ENCODE measurements at places on chromosomes 4 and X.

- DNase-seq: no peak
Measured at GRCh38 chr4:154616731-154617130, 4.3 kb upstream of the FGG start.

- DNase-seq: no peak
Measured at GRCh38 chr4:113478032-113478431, 283.5 kb downstream of the CAMK2D start.

DNA sequence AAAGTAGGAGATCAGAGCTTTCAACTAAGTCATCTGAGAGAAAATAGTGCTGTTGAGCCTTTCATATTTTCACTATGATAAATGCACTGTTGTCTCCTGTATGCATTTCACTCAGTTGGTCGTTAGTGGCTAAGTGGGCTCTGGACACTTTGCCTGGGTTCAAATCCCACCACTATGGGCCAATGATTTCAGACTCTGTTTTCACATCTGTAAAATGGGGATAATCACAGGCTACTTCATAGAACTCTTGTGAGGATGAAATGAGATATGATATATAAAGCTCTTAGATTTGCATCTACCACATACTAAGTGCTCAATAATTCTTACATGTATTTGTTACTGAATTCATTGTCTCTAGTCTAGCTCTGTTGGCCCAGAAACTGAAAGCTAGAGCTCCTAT is 16.8 kb downstream of the LNX1 start:
- DNase-seq: no peak

GRCh38 chr4:6591781-6592180 is 16.8 kb downstream of the MAN2B2 start:
- DNase-seq: no peak

GRCh38 chrX:37796805-37797204 is 16.9 kb downstream of the CYBB start:
- DNase-seq: peak; percentile 88

DNA sequence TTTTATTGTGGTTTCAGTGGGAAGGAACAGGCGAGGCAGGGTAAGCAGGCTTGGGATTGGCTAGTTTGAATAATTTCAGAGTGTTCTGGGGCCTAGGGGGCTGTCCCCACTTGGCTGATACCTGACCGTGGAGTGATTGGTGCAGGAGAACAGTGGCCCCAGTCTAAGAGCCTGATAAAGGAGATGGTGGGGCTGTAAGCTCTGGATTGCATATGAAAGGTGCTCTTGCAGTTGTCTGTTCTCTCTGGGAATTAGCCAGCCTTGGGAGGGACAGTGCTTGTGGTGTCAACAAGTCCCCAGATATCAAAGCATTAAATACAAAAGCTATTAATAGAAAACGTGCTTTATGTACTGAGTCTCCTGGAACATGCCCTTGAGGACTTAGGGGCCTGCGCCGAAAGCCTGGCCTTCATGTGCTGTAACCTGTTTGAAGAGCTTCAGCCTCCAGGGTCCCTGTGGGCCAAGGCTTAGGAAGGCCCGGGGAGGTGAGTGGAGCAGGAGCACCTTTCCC is 30.4 kb upstream of the CLTRN start:
- DNase-seq: no peak

DNA sequence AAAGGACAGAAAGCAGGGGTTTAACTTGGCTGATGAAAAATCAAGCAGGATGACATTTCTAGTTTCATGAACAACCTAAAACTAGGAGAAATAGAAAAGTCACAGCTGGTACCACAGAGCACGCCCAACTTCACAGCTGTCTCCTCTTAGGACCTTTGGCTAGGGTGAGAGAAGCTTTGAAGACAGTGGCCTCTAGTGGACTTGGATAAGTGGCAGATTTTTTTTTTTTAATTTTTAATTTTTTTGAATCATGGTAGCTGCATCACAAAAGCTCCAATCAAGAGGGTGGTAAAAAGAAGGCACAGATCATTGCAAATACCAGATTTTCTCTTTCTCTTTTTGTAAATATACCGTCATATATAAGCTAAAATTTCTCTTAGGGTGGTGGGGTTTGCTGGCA is 20.2 kb upstream of the MAP3K15 start:
- peak; percentile 25 for DNase-seq

DNA sequence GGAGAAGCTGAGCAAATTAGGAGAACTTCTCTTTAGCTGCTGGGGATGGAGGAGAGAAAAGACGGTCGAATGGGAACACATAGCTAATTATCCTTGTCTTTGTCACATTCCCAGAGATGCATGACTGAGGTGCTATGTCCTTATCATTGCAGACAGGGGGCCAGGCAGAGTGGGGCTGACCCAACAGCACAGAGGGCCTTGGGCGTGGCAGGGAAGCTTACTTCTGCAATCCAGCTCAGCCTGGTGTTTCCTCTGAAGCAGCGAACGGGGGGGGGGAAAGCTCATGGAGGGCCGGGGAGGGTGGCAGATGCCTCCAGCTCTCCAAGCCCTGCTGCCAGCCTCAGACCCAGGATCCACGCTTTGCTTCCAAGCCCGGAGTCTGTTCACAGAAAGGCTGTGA is 50.8 kb upstream of the HOPX start:
- peak; percentile 18 for DNase-seq

DNA sequence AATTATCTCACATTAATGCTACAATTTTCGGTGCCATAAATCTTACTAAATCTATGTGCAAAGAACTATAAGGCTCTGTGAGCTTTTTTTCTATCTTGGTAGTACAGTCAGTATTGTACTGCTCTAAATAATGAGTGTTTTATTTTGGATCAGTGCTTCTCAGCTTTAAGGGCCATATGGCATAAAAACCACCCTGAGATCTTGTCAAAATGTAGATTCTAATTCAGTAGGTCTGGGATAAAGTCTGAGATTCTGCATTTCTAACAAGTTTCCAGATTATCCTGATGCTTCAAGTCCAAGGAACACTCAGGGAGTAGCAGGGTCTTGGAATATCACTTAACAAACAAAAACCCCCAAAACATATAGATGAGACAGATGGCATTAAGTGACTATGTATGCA is 486.5 kb downstream of the GRXCR1 start:
- no peak for DNase-seq

DNA sequence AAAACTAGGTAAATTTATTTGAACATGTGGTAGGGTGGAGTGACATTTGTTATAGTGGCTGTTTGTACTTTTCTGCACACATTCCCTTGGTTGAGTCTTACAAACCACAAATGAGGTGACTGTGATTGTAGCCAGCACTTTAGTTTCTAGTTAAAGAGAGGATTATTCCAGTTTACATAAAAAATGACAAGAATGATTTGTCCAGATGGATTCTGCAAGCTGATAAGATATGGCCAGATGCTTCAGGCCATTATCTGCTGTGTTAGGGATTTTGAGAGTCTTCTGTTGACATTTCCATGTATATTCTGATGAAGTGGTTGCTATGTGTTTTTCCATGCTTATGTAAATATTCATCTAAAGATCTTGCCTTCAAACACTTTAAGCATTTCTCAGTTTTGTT is 31.0 kb upstream of the PDE5A start:
- no peak for DNase-seq

- DNase-seq: no peak
Measured at GRCh38 chrX:53223955-53224859, 800 bp downstream of the KDM5C start.

DNA sequence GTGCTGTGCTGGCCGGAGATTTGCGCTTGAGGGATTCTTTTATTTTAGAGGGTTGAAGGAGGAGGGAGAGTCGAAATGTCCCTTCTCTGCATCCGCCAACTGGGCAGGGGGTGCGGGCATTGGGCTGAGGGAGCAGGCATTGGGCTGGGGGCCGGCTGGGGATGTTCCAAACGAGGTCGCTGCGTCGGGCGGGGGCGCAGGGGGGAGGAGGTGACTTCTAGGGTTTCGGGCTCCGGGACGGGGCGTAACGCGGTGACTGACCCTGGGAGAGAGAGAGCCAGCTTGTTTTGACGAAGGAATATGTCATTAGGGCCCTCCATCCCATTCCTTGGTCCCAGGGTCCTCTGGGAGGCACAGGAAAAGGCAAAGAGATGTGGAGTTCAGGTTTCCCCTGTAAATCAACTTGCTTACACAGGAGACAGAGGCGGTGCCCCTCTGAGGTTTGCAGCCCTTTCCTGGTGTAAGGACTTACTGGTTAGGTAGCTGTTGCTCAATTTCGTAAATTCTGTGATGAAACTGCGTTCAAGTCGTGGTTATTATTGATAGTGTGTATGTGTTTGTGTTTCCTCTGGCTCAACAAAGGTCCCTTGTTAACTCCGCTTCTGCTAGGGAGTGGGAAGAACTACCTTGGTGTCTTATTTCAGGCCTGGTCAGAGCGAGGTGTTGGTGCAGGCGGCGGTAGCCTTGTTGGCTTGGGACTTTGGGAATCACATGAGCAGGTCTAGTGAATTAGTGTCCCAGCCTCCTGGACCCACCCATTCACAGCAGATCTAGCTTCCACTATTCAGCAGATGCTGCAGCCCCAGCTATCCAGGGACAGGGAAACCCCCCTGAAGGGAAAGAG is 716 bp downstream of the FHIP1A start:
- peak; percentile 57 for DNase-seq

GRCh38 chrX:30930679-30931078 is 41.6 kb upstream of the TAB3 start:
- DNase-seq: no peak

- no peak for DNase-seq
Measured at GRCh38 chrX:17414027-17414658, 39.1 kb downstream of the NHS start.

- DNase-seq: peak; percentile 10
Measured at GRCh38 chrX:133645977-133646718, 230.9 kb upstream of the GPC4 start.

DNA sequence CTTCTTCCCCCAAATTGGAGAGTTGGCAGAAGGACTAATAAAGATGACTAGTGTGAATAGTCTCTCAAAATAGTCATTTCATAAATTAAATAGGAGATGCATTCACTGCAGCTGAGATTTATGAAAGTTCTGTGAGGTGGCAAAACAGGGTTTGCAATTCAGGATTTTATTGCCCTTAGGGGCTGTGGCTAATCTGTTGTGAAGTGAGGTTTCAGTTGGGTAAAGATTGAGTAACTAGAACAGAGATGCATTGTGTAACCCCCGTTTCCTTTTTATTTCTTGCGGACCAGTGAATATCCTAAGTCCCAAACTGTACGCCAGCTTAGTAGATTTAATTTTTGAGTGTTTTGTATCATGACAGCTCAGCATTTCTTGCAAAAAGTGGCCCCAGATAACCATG is 16.2 kb upstream of the SCRG1 start:
- peak; percentile 92 for DNase-seq

- DNase-seq: no peak
Measured at GRCh38 chr4:165945991-165946390, 73.0 kb downstream of the TLL1 start.

DNA sequence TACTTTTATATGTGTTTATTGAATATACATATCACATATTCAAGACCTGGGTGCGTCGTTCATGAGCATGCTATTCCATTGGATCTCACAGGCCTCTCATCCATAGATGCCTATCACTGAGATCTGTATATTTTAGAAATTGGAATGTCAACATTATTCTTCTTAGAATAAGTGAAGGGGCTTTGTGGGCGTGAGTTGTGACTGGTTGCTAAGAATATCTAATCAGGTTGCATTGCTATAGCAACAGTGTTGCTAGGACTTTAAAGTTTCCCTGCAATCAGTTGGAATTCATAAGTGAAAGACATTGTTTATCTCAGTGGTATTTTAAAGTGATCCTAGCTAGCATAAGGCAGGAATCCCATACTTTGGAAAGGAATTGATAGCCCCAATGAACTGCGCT is 36.7 kb upstream of the ANK2 start:
- no peak for DNase-seq

- no peak for DNase-seq
Measured at GRCh38 chr4:144574000-144574399, 72.0 kb upstream of the HHIP start.

GRCh38 chr4:40722576-40723161 is 27.1 kb upstream of the NSUN7 start:
- DNase-seq: no peak

GRCh38 chr4:145879598-145879997 is 59.0 kb downstream of the ZNF827 start:
- no peak for DNase-seq

- DNase-seq: no peak
Measured at GRCh38 chrX:9581771-9582385, 117.0 kb downstream of the TBL1X start.

- peak; percentile 43 for DNase-seq
Measured at GRCh38 chr4:2799971-2800690, 7.2 kb downstream of the SH3BP2 start.

GRCh38 chr4:78556665-78557064 is 5.1 kb downstream of the ANXA3 start:
- DNase-seq: no peak

- no peak for DNase-seq
Measured at GRCh38 chr4:56206258-56206657, 181.0 kb downstream of the AASDH start.

- no peak for DNase-seq
Measured at GRCh38 chrX:33134164-33134563, 77.2 kb downstream of the DMD start.

- DNase-seq: no peak
Measured at GRCh38 chr4:27398631-27399310, 538.1 kb downstream of the STIM2 start.

GRCh38 chrX:124478046-124478445 is 131.7 kb downstream of the SH2D1A start:
- DNase-seq: no peak

GRCh38 chrX:63275127-63275526 is 76.0 kb downstream of the SPIN4 start:
- peak; percentile 19 for DNase-seq

- DNase-seq: no peak
Measured at GRCh38 chrX:138928737-138929459, 217.4 kb upstream of the FGF13 start.

DNA sequence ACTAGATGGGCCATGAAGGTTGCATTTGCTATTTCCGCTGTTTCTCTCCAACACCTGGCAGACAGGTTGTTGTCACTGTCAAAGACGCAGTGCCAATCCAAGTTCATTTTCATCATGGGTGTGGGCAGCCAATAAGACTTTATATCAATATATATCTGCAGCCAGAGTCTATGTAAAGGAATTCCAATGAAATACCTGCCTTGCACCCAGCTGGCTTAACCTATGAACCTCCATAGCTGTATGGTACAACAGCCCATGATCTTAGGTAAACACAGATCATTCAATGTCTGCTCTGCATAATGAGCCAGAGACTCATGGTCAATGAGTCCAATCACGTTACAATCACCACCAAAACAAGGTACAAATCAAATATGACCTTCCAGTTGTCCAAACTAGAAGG is 37.7 kb upstream of the ADGRA3 start:
- no peak for DNase-seq

GRCh38 chrX:72048510-72049455 is 82.9 kb downstream of the RTL5 start:
- DNase-seq: peak; percentile 38

- DNase-seq: peak; percentile 52
Measured at GRCh38 chr4:147590249-147590920, 26.8 kb upstream of the TMEM184C start.

GRCh38 chrX:74286950-74287740 is 16.8 kb upstream of the ZCCHC13 start:
- DNase-seq: no peak

Measured in NB4 (cell line).